ENCODE measurements at places on chromosomes 13 and 19. TPM values are rescaled to one million over a fixed set of nuclear protein-coding genes. Genes with fewer than 3 reads are reported as not detected.

DNA sequence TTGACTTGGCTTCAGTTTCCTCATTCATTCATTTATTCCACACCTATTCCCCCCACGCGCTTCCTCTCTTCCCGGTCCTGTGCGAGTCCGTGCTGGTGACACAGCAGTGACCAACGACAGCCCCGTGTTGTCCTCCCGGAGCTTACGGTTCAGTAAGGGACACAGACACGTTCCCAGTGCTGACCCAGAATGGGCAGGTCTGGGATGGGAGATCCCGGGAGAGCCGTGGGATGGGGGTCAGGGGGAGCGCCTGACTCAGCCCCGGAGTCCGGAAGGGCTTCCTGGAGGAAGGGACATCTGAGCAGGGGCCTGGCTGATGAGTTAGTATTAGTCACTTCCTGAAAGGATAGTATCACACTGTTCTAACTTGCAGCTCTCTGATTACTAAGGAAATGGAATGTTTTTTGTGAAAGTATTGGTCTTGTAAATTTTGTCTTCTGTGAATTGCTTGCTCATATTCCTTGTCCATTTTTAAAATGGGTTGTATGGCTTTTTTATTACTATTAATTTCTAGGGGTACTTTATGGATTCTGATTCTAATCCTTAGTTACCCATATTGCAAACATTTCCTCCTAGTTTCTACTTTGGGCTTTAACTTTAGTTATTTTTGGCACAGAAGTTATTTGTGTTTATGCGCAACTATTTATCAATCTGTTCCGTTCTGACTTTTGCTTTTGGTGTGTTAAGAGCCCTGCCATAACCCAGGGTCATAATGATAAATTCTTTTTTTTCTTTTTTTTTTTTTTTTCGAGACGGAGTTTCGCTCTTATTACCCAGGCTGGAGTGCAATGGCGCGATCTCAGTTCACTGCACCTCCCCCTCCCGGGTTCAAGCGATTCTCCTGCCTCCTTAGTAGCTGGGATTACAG is 708 bp upstream of the ERCC1 start:
- DNase-seq, result peak; percentile 68

DNA sequence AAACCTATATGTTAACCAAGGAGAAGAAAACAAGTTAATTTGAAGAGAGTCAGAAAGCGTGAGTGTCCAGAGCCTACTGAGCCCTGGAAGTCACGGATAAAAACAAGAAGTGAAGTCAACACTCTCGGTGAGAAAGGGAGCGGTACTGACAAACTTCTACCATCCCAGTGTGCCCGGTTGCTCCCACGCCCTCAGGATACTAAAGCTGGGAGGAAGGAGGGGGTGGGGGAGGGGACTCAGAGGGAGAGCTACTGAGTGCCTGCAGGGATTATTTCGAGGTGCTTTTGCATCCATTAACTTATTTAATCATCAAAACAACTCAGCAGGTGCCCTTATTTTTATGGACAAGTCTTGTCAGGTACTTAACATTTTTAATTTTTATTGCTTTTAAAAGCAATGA is 166.2 kb downstream of the ZIC5 start:
- DNase-seq, result no peak

Gene ZNF723
- not detected for total RNA-seq

Gene MRI1
- 39.9 TPM for total RNA-seq

DNA sequence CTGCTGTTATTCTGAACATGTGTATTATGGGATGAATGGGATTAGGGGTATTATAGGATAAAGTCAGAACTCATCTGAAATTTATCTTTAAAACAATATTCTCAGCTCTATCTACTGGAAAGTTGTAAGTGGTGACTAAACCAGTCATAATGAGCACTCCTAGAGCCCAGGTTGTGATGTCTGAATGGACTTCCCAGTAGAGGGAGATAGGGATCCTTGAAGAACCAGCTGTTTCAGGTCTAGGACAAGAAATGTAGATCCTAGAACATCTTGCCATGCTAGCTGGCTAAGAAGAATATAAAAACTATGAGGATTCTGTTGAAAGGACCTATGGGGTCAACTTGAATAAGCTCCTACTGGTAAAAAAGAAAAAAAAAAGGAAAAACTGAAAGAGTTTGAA is 310.8 kb downstream of the SLC7A1 start:
- no peak for DNase-seq

Gene SYCN
- total RNA-seq, result not detected

DNA sequence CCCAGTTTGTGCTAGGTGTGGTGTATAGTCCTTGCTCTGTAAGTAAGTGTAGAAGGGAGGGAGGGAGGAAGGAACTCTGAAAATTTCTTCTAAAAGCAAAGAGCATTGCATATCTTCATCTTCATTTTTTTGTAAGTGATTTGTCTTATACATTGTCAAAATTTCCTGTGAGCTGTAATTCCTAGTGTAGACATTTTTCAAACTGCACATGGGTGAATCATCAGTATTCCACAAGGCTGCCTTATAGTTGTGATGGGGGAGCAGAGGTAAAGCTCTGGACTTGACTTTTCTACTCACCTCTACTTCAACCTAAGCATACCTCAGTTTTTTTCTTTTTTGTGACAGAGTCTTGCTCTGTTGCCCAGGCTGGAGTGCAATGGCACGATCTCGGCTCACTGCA is 86.9 kb downstream of the CDK8 start:
- DNase-seq, result no peak

Gene MUC16
- total RNA-seq, result not detected

DNA sequence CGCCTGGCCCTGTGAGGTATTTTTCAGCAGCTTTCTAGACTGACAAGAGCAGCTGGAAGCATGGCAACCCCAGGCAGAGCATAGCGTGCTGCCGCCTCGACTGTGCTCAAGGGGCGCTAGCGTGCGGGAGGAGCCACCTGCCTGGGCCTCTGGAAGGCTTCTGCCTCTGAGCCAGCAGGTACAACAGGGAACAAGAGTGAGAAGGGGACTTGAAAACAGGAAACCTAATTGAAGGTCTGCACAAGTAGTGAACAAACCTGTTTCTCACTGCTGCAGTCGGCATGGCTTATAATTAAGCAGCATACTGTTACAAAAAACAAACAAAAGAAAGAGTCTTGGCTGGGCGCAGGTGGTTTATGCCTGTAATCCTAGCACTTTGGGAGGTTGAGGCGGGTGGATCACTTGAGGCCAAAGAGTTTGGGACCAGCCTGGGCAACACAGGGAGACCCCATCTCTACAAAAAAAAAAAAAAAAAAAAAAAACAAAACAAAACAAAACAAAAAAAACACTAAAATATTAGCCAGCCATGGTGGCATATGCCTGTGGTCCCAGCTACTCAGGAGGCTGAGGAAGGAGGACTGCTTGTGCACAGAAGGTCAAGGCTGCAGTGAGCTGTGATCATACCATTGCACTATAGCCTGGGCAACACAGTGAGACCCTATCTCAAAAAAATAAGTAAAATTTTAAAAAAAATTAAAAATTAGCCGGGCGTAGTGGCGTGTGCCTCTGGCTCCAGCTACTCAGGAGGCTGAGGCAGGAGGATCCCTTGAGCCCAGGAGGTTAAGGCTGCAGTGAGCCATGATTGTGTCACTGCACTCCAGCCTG is 12.6 kb upstream of the GARRE1 start:
- peak; percentile 69 for DNase-seq

Gene ZSCAN5A
- total RNA-seq, result 8.3 TPM

DNA sequence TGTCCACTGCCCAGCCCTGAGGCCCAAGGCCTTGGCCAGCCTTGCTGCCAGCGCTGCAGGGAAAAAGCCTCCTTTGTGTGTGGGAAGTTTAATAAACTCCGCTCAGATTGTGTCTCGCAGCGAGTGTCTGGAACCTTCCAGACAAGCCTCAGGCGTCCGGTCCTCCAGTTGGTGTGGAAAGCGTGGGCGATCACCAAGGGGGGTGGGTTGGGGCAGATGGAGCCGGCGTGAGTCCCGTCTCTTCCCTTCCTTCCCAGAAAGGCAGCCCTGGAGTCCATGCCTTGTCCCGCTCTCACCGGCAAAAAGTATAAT is 4.6 kb downstream of the STK11 start:
- no peak for DNase-seq

DNA sequence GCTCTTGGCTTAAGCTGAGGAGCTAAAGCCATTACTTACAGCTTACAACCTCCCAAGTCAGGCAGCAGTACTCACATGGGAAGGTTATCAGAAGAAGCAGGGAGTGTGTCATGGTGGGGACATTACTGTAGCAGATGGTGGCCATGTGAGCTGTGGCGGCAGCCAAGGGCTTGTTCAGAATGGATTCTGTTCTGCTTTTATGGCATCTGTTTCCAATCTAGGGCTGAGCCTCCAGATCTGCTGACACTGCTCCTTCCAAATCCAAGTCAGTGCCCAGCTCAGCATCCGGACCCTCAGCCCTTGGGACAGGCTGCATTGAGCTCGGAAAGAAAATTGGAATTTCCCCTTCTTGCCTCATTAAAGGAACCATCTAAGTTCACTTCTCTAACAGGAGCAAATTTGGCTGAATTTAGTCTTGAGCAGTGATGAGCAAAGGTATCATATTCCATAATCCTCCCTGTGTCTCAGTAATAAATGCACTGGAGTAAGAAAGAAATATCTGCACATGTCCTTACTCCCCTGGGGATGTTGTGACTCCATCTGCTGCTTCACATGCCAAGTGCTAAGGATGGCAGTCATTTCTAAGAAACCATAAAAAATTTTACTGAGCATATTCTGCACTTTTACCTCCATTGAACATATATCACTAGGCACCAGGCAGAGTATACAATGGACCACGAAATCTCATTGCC is 73.9 kb downstream of the KCTD12 start:
- DNase-seq, result no peak

Gene LRRC8E
- total RNA-seq, result not detected

Gene TPTE2
- total RNA-seq, result 0.11 TPM

Gene CEACAM16
- total RNA-seq, result not detected

Gene PTH2
- total RNA-seq, result not detected

Gene BLVRB
- 34.1 TPM for total RNA-seq

- DNase-seq, result no peak
These were observed 23.5 kb downstream of the COL5A3 start for GRCh38 chr19:9986787-9987281.

Gene NUFIP1
- total RNA-seq, result 13.6 TPM

Gene PSG7
- total RNA-seq, result not detected

Gene CYP4F2
- total RNA-seq, result not detected

DNA sequence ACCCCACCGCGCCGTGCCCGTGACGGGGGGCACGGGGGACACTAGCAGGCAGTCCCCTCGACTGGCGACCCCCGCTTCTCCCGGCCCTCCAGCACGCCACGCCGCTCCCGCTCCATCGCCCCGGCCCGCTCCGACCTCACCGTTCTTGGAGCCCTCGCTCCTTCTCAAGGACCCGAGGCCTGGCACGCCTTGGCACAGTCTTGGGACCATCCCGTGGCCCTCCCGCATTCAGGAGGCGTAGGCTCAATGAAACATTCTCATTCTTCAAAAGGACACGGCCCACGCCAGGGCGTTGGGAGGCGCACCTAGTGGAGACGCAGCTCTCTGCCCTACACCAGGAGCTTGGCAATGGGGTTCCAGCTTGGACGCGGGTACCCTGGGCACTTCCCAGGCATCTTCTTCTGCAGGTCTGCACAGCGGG is 473 bp upstream of the CERS1 start:
- DNase-seq, result peak; percentile 26

Gene OR4F17
- total RNA-seq, result not detected

- DNase-seq, result no peak
These were observed 34.9 kb upstream of the RCBTB2 start for GRCh38 chr13:48567515-48568369.

Gene METTL21C
- total RNA-seq, result not detected

Gene ZNF880
- total RNA-seq, result 11.5 TPM

- DNase-seq, result no peak
These were observed 41.9 kb downstream of the SPRY2 start for GRCh38 chr13:80299046-80299445.

Gene GIPR
- 4.5 TPM for total RNA-seq

GRCh38 chr13:40922437-40923040 is 96.6 kb downstream of the ELF1 start:
- DNase-seq, result no peak

GRCh38 chr13:85816413-85816812 is 17.2 kb upstream of the SLITRK6 start:
- DNase-seq, result no peak

- no peak for DNase-seq
These were observed 132.1 kb upstream of the SPACA7 start for GRCh38 chr13:112244061-112244460.

Gene FCAR
- total RNA-seq, result not detected

DNA sequence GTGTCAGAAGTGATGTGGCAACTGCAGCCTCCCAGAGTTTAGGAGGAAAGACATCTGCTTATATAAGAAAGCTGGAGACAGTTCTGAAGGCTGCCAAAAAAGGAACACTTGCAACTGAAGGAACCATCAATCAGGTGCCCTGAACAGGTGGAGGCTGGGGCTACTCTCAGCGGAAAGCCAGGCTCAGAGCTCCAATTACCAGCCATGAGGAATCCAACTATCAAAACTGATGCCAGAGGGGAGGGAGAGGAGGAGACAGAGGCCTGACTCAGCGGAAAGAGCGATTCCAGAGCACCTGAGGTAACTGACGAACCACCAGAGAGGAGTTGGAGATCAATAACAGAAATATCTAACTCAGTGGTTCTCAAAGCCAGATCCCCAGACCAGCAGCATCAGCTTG is 24.3 kb downstream of the LEUTX start:
- no peak for DNase-seq

GRCh38 chr13:110119935-110120905 is 186.7 kb downstream of the COL4A1 start:
- no peak for DNase-seq

Gene LYPD5
- total RNA-seq, result 1.2 TPM

Gene PPP1R15A
- 51.6 TPM for total RNA-seq

Gene ZNF560
- total RNA-seq, result 0.25 TPM

GRCh38 chr19:43651758-43652545 is 12.3 kb upstream of the CADM4 start:
- DNase-seq, result peak; percentile 66

Gene KLK13
- total RNA-seq, result not detected

Measured in activated CD4-positive, alpha-beta T cell treated with anti-CD3 and anti-CD28 coated beads for 36 hours (primary cell).